Aorta (tissue), 5 donors: ENCODE measurements at places on chromosomes 1 and 21. TPM values are rescaled to one million over a fixed set of nuclear protein-coding genes. Genes with fewer than 3 reads are reported as not detected.
A peak's percentile ranks its signal among the peaks of the same experiment; 100 is the strongest.

The LCE2B gene
- not detected for total RNA-seq

DNA sequence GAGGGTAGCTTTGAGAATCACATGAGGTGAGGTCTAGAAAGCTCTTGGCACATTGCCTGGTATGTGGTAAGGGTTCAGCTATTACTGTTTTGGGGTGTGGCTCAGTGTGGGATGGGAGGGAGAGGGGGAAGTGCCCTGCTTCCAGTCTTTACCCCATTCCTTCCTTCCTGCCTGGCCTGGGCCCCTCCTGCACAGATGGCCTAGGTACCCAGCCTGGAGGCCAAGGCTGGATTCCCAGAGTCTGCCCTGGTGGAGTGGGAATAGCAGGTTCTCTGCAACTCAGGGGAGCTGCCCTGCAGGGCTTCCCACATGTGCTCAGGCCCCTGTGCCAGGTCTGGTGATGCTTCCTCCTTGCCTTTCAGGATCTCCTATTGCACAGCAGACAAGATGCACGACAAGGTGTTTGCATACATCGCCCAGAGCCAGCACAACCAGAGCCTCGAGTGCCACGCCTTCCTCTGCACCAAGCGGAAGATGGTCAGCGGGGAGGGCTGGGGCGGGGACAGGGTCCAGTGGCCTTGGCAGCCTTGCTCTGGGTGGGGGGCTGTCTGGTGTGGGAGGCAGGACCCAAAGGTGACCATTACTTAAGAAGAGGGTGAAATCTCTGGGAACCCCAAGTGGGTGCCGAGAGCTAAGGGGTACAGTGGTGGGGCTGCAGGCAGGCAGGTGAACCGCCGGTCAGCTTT, 13.5 kb downstream of the LDLRAP1 start:
- H3K27ac ChIP-seq = no peak overlapping the region
- no peaks in the 10 kb centered on the region for H3K4me1 ChIP-seq

- H3K27me3 ChIP-seq = no peaks in the 10 kb centered on the region
- no peaks in the 10 kb centered on the region for H3K36me3 ChIP-seq
- no peaks in the 10 kb centered on the region for H3K4me1 ChIP-seq
- DNase-seq = no peak
- H3K4me3 ChIP-seq = no peak overlapping the region
- no peak overlapping the region for H3K27ac ChIP-seq
Observed at GRCh38 chr1:151705753-151706463, 10.7 kb downstream of the CELF3 start.

The LCE1A gene
- total RNA-seq = not detected

DNA sequence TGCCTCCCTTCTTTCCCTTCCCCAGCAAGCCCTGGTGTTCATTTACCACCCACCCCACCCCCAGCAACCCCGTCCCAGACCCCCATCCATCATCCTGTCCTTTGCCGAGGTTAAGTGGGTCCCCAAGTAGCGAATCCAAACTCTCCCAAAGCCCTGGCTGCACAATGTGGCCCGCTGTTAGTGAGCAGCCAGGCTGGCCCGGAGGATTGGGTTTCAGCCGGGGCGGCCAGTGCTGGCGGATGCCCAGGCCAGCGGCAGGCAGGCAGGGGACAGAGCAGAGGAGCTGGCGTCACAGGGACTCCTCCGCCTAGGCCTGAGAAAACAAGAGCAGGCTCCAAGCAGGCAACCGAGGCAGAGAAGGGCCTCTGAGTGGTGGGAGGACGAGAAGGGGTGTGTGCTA, 61.4 kb downstream of the EPHB2 start:
- H3K27me3 ChIP-seq = no peaks in the 10 kb centered on the region
- H3K36me3 ChIP-seq = no peaks in the 10 kb centered on the region
- no peak overlapping the region for H3K27ac ChIP-seq
- no peak overlapping the region for H3K4me3 ChIP-seq
- DNase-seq = peak; percentile 85
- H3K4me1 ChIP-seq = no peaks in the 10 kb centered on the region

DNA sequence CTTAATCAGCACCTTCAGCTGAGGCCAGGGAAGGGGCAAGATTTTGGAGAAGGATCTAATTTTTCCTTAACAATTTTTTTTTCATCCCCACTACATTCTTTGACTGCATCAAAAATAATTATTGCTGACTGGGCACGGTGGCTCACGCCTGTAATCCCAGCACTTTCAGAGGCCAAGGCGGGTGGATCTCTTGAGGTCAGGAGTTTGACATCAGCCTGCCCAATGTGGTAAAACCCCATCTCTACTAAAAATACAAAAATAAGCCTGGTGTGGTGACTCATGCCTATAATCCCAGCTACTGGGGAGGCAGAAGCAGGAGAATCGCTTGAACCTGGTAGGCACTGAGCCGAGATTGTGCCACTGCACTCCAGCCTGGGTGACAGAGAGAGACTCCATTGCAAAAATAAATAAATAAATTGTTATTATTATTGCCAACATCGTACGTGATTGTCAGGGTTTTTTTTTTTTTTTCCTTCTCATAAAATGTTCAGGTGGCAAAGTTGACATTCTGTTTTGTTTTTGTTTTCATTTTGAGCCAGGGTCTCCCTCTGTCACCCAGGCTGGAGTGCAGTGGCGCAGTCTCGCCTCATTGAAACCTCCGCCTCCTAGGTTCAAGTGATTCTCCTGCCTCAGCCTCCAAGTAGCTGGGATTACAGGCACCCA, 37.3 kb upstream of the MORC3 start:
- H3K36me3 ChIP-seq = no peaks in the 10 kb centered on the region
- DNase-seq = no peak
- no peak overlapping the region for H3K4me3 ChIP-seq
- no peak overlapping the region for H3K27ac ChIP-seq

GRCh38 chr1:46479744-46480350, 9.8 kb upstream of the DMBX1 start:
- no peaks in the 10 kb centered on the region for H3K36me3 ChIP-seq
- DNase-seq = no peak
- H3K4me1 ChIP-seq = no peaks in the 10 kb centered on the region
- H3K27ac ChIP-seq = no peak overlapping the region
- H3K4me3 ChIP-seq = no peak overlapping the region

The SHISA4 gene
- 39.9 TPM for total RNA-seq

DNA sequence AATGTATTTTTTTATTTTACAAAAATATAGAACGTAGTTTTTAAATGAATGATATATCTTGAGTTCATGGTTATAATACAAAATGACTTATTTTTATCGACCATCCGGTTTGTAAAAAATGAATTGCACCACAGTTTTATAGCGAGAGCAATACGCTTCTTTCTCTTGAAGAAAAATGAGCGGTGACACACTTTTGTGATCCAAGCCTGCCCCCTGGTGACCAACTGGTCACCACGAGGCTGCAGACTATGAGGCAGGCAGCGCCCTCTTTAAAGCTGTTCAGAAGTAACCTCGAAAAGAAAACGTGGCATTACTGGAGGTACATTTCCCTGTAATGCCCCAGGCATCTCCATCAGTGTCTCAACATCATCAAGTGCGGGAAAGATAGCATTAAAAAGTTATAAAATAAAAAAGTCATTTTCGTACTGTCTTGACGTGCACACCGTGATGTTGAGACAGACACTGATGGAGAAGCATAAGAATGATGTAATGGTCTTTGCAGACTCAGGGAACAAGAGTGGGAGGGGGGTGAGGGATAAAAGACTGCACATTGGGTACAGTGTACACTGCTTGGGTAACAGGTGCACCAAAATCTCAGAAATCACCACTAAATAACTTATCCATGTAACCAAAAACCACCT, 734.2 kb upstream of the ADAMTS5 start:
- no peaks in the 10 kb centered on the region for H3K27me3 ChIP-seq
- H3K4me1 ChIP-seq = no peaks in the 10 kb centered on the region
- no peak overlapping the region for H3K27ac ChIP-seq
- H3K4me3 ChIP-seq = no peak overlapping the region
- no peaks in the 10 kb centered on the region for H3K36me3 ChIP-seq
